ENCODE measurements at places on chromosomes 7 and 10.

GRCh38 chr10:75233444-75234016 is 2.2 kb downstream of the COMTD1 start:
- no peak for DNase-seq

DNA sequence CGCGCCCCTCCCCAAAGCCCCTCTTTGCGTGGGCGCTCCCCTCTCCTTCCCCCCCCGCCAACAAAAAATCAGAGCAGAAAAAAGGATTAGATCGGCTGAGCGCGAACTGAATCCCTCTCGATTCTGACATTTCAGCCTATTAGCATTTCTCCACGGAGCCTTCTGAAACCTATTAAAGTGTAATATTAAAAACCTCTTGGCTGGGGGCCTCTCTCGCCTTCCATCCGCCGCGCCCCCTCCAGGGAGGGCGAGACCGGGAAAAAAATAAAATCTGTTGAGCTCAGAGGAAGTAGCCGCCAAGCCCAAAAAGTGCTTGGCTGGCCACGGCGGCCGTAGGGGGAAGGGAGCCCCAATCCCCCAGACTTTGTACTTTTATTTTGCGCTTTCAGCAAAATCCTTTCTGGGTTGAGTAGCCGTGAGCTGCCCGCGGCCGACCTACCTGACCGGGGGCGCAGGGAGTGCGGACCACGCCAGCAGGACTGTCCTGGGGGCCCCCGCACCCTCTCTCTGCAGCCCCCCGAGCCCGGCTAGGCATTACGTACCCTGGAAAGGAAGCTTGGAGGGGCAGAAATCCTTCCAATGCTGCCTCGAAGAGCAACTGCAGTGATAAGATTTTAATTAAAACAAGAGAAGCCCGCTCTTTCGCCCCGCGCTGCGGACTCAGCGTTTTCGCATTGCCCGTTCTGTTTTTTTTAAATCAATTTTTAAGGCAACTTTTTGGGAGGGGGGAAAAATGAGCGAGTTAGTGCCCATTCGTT is 1.3 kb upstream of the TNRC18 start:
- DNase-seq, result no peak

DNA sequence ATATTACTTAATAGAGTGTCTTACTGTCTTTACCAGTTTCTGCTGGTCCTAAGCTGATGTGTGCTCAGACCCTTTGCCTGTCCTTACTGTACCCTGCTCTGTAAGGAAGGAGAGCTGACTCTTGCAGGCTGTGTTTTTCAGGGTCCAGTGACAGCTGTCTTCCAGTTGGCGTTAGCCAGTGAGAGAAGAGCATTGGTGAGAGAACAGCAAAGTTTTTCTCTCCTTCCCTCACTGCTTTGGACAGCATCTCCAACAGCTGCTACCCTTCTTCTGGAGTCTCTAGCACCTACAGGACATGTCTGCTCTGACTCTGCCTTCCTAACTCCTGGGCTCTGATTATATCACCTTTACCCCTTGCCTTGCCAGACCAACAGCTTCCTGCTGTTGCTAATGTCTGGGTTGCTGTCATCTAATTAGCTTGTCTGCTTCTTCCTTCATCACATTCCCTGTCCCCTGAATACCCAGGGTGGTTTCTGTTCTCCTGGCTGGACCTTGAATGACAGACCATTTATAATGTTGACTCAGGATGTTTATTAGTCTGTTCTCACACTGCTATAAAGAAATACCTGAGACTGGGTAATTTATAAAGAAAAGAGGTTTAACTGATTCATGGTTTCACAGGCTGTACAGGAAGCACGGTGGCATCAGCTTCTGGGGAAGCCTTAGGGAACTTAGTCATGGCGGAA is 23.5 kb upstream of the PANK1 start:
- DNase-seq, result no peak

DNA sequence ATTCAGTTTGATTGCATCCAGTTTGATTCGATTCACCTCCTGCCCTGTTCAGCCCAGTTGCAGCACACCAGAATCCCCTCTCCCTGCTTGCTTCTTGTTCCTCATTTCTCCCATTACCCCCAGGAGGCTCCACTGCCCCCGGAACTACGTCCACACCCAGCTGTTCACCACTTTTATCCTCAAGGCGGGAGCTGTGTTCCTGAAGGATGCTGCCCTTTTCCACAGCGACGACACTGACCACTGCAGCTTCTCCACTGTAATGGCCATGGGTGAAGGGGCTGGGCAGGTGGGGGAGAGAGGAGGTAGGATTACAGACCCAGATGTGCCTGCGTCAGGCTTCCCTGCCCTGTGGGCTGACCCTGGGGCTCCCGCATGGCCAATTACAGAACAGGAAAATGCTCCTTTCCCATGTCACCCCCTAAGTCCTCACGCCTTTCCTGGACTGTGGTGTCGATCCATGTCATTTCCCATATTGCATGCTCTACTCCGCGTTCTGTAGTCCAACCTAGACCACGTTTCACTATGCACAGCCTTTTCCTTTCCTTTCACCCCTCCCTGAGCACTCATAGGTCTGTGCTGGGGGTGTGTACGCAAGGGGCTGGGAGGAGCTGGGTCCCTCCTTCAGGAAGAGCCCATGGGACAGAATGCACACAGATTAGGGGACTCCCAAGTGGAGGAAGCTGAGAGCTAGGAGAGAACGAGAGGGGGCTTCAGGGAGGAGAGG is 8.2 kb downstream of the GHRHR start:
- DNase-seq, result no peak

- no peak for DNase-seq
These were observed 191.4 kb upstream of the STK17A start for GRCh38 chr7:43391518-43391917.

DNA sequence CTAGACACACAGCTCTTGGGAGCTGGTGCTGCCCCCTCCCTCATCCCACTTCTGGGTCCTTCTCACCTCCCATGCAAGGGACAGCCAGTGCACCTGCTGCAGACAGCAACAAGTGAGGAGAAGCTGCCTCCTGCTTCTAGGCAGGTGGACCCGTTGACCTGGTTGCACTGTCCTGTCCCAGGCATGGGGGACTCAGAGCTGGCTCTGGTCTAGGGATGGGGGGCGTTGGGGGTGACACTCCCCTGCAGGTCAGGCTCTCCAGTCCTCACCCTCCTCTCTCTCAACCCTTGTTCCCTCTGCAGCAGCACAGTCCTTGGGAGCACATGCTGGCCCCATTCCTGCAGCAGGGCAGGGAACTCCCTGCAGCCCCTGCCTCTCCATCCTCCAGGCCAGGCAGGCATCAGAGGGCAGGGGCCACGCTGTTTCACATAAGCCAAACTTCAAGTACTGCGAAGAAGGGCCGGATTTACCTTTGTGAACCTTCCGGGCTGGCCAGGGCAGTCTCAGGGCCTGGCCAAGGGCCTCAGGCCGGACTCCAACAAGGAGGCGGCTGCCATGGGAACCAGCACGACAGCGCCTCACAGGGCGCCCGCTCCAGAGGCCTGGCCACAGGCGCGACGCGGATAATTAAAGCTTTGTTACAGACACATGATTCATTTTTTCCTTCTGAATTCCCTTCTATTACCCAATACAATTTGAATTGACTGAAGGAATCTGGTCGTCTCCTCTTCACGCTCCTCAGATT is 48.5 kb downstream of the RASGEF1A start:
- DNase-seq, result no peak

DNA sequence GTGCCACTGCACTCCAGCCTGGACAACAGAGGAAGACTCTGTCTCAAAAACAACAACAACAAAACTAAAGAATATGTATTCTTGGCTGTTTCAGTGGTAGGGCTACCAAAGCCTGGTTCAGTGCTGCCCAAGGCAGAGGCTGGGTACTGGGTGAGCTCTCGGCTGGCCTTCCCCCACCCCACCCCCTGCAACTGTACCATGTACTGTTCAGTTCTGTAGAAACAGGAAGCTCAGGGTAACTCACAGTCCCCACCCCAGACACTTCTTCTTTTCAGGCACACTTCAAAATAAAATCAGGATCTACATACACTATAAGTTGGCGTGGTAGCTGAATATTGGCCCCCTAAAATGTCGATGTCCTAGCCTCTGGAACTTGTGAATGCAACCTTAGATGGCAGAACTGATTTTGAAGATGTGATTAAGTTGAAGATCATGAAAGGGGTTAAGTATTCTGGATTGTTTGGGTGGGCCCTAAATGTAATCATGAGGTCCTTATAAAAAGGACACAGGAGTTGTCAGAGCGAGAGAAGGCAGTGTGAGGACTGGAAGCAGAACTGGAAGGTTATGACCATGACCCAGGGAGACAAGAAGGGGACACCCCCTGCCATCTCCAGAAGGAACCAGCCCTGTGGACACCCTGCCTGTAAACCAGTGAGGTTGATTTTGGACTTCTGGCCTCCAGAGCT is 31.2 kb downstream of the TBXAS1 start:
- no peak for DNase-seq

DNA sequence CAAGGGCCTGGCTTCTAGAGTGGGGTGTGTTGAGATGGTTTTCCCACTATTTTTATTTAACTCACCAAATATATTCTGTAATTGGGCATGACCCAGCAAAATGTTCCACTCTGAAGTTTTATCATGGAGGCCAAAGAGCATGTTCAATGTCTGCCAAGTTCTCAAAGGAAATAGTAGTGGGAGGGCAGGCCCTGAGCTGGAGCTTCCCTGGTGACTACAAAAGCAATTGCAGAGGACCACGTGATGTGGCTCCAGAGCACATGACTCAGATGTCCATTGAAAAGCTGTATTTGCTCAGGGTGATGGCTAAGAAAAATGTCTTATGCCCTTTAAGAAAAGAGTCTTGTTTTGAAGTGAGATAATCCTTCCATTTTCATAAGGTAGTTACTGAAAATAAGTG is 1024.8 kb downstream of the LRMDA start:
- no peak for DNase-seq

- DNase-seq, result no peak
These were observed 189.3 kb downstream of the ELMO1 start for GRCh38 chr7:37259319-37259821.

- no peak for DNase-seq
These were observed 10.4 kb upstream of the PCGF5 start for GRCh38 chr10:91210014-91210413.

DNA sequence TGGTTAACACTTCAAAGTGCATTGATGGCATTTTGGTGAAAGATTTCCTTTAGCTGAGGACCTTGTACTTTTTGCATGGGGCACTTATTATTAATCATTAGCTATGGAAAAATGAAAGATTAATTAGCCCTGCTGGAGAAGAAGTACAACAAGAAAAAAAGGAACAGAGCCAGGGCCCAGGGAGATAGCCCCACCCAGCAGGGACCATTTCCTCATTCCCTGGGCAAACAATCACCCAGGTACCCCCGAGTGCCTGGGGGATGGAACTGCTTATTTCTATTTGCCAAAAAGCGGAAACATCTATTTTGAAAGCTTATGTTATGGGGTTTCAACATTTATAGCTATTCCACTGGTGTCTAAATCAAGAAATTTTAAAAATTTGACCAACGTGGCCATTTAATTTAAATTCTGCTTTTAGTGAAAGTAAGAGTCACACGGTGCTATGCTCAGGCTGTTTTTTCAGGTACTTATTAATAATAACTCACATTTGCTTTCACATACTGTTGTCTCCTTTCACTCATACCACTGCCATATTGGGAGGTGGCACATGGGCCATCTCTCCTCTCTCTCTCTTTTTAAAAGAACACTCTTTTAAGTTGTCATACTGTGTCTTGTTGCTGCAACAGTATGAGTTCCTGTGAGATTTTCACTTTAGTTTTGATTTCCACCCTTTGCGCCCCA is 143.6 kb upstream of the KIF5B start:
- no peak for DNase-seq

DNA sequence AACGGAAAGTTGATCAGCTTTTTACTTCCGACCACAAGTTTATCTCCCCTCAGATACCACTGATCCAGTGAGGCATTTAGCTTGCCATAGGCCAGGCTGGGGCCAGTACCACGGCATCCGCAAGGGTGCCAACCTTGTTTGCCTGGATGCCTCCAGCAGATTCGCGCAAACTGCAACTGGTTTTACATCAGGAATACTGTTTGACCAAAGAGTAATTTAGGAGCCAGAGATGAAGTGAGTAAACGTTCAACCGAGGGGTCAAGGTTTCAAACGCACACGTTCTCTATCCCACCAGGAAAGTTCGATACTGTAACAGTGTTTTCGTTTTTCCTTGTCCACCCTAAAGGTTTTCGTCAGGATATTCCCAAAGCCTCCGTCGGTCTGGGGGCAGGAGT is 266 bp upstream of the MDFIC start:
- no peak for DNase-seq

DNA sequence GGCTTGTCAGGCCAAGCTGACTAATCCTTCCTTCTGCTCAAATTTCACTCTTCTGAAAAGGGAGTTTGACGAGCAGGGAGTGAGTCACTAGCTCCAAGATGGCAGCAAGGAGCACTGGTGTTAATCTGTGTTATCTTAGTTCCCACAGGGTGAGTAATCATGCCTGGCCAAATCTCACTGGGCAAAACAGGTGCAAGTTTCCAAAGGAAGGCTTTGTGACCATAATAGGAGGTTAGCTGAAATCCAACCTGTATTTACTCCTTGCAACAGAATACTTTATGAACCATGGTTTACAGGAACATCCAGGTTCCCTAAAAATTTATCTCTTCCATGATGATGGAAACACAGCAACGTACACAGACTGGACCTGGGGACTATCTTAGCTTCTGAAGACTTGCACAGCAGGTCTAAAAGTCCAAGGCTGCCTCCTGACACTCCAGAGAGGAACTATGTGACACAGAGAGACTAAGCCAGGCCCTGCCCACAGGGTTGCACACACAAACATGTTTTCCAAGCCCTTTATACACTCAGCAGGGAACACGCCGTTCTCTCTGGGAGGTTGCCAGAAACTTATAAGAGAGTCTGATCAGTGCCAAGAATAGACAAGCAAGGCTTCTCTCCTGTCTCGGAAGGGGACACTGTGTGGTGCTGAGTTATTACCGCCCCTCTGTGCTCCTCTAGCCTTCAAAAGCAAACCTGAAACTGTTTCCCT is 46.3 kb downstream of the PDK4 start:
- peak; percentile 68 for DNase-seq

- no peak for DNase-seq
These were observed 5.8 kb upstream of the PPP3CB start for GRCh38 chr10:73501651-73502050.

DNA sequence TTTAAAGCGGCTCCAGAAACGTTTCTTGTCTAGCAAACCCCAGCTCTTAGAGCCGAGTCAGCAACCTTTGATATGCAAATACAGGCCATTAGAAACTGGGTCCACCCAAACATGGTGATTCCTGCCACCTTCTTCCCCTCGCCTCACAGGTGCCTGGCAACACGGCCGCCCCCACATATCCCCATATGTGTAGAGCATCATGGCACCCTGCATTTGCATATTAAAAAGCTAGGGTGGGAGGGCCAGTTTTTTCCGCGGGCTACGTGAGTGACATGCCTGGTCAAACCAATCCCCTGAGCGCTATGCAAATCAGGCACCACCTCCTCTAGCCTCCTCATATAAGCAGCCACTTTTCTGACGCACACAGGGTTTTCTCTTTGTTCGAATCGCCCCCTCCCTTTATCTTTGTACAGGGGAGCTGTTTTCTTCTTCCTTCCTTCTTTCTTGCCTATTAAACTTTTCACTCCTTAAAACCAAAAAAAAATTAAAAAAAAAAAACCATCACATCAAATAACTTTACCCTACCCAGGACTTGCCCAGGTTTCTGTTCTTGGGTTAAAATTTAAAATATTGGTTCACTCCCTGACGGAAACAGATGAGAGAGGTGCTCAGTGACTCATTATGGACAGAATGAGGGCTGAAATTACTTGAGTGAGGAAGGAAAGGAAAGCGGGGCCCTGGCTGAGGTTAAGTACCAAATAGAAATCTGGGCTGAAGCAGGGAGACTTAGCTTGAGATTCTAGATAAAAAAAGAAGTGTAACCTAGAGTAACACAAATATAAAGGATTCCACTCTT is 59.8 kb downstream of the COA1 start:
- no peak for DNase-seq
